ENCODE measurements at places on chromosomes 7 and 10. TPM values are rescaled to one million over a fixed set of nuclear protein-coding genes. Genes with fewer than 3 reads are reported as not detected.
A peak's percentile ranks its signal among the peaks of the same experiment; 100 is the strongest.

DNA sequence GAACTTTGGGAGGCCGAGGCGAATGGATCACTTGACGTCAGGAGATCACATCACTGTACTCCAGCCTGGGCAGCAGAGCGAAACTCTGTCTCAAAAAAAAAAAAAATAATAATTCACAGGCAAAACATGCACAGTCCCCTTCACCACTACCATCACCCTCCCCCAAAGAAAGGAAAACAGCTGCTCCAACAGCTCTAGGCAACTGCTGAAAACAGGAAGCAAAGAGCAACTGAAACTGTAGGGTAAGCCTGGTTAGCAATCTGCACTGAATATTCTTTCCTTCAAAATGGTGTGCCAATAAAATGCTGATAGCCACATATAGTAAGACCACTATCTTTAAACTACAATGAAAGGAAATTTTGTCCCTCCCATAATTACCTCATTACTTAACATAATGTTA is 11.8 kb downstream of the NT5C2 start:
- H3K27ac ChIP-seq: peak overlapping the region; percentile 59
- peaks cover 28% of the 10 kb centered on the region for H3K4me1 ChIP-seq
- no peaks in the 10 kb centered on the region for H3K27me3 ChIP-seq
- DNase-seq: no peak
- H3K36me3 ChIP-seq: peaks cover 15% of the 10 kb centered on the region

Gene DUSP5
- 14.8 TPM for total RNA-seq

GRCh38 chr10:96719850-96720421 is 378 bp downstream of the PIK3AP1 start:
- no peaks in the 10 kb centered on the region for H3K36me3 ChIP-seq
- H3K27me3 ChIP-seq: peaks cover 61% of the 10 kb centered on the region
- peak overlapping the region; percentile 85 for H3K4me3 ChIP-seq
- no peak overlapping the region for H3K27ac ChIP-seq
- peaks cover 7% of the 10 kb centered on the region for H3K4me1 ChIP-seq

GRCh38 chr10:117257721-117258120 is 16.8 kb downstream of the SLC18A2 start:
- H3K27ac ChIP-seq: no peak overlapping the region
- no peak for DNase-seq
- H3K27me3 ChIP-seq: peaks cover 48% of the 10 kb centered on the region
- H3K36me3 ChIP-seq: no peaks in the 10 kb centered on the region

GRCh38 chr10:31619531-31620061 is 300.6 kb downstream of the ZEB1 start:
- H3K27me3 ChIP-seq: peaks cover 2% of the 10 kb centered on the region
- no peak overlapping the region for H3K4me3 ChIP-seq

- no peak overlapping the region for H3K27ac ChIP-seq
- H3K4me1 ChIP-seq: no peaks in the 10 kb centered on the region
- H3K4me3 ChIP-seq: no peak overlapping the region
- DNase-seq: no peak
These were observed 520.2 kb downstream of the PTPRN2 start for GRCh38 chr7:158067219-158067930.

Gene IL2RA
- total RNA-seq: not detected

GRCh38 chr7:69630292-69630691 is 32.0 kb downstream of the AUTS2 start:
- no peaks in the 10 kb centered on the region for H3K36me3 ChIP-seq

DNA sequence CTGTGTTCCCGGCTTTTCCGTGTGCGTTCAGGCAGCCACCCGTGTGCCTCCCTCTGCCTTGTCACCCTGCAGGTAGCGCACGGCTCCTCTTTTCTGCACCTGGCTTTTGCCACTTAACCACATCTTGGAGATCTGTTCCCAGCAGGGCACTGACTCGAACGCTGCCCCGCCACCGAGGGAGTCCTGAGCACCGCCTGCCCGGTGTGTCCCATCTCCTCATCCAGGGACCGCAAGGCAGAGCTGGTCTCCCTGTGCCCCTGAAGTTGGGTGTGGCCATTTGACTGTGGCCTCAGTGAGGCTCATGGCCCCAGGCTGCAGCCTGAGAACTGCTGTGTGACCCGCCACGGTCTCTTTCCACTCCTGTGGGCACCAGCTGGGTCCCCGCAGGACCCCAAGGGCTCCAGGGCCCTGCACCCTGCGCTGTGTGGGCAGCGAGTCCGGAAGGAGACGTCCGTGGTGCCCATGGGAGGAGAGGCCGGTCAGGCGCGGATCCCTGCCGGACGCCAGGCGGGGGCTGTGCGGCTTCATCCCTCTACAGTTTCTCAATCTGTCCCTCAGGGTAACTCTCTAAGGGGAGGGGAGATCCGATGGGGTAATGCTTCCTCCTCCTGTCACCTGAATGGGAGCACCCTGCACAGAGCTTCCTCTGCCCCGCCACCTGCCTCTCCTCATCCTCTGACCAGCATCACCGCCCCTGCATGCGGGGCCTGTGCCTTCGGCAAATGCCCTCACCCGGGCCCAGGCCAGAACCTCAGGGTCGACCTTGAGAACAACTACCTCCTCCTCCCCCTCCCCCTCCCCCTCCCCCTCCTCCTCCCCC is 1.8 kb upstream of the INTS1 start:
- peaks cover 10% of the 10 kb centered on the region for H3K36me3 ChIP-seq
- peaks cover 25% of the 10 kb centered on the region for H3K4me1 ChIP-seq
- H3K4me3 ChIP-seq: peak overlapping the region; percentile 87

- no peaks in the 10 kb centered on the region for H3K27me3 ChIP-seq
- DNase-seq: no peak
- peaks cover 31% of the 10 kb centered on the region for H3K4me1 ChIP-seq
- H3K4me3 ChIP-seq: no peak overlapping the region
- peaks cover 6% of the 10 kb centered on the region for H3K36me3 ChIP-seq
These were observed 88.0 kb downstream of the CREM start for GRCh38 chr10:35214607-35215020.

Gene COL1A2
- total RNA-seq: 2,739 TPM

DNA sequence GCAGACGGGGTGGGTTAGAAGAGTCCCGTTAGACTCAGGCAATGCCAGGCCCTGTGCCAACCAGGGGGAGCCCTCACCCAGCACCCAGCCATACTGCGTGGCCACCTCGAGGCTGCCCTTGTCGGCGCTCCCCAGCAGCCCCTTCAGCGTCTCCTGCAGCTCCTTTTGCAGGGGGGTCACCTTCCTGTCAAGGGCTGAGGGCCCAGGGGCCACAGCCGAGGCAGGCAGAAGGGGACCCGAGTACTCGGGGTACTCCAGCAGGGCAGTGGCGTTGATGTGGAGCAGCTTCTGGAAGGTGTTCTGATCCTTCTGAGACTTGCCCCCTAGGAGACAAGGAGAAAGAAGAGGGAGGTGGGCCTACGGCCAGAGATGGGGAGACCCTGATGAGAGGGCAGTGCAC is 9.7 kb downstream of the TBRG4 start:
- no peak overlapping the region for H3K27ac ChIP-seq
- no peak for DNase-seq
- H3K36me3 ChIP-seq: peaks cover 5% of the 10 kb centered on the region
- H3K4me3 ChIP-seq: no peak overlapping the region

DNA sequence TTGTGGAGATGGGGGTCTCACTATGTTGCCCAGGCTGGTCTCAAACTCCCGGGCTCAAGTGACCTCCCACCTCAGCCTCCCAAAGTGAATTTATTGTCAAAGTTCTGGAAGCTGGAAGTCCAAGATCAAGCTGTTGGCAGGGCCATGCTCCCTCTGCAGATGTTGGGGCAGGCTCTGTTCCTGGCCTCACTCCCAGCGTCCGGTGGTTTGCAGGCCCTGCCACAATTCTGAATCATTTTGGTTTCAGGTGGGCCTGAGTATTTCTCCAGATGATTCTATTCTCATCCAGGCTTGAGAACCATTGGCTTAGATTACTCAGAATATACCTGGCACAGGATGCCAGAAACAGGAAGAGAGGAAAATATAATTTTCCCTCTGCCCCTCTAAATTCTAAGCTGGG is 737.4 kb downstream of the TNS3 start:
- no peaks in the 10 kb centered on the region for H3K4me1 ChIP-seq
- H3K27me3 ChIP-seq: no peaks in the 10 kb centered on the region
- DNase-seq: no peak

Gene MYH16
- not detected for total RNA-seq

DNA sequence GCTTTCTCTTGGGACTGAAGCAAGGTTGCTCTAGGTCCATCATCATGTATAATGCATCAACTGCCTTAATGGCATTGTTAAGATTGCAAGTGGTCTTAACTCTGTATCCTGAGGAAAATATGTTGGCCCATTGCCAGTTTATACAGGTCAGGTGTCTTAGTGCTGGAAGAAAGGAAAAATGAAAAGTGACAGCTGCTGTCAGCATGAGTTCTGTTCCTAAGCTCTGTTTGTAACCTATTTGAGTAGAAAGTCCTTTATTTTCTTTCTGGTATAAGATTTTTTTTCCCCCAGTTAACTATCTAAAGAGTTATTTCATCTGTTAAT is 127.2 kb downstream of the SRI start:
- H3K36me3 ChIP-seq: no peaks in the 10 kb centered on the region
- DNase-seq: no peak
- H3K4me3 ChIP-seq: no peak overlapping the region
- peaks cover 12% of the 10 kb centered on the region for H3K4me1 ChIP-seq

GRCh38 chr7:48971173-48971572 is 46.8 kb downstream of the CDC14C start:
- peaks cover 10% of the 10 kb centered on the region for H3K27me3 ChIP-seq
- no peak overlapping the region for H3K4me3 ChIP-seq
- no peak for DNase-seq
- H3K27ac ChIP-seq: no peak overlapping the region

Gene C7orf25
- 5.8 TPM for total RNA-seq

DNA sequence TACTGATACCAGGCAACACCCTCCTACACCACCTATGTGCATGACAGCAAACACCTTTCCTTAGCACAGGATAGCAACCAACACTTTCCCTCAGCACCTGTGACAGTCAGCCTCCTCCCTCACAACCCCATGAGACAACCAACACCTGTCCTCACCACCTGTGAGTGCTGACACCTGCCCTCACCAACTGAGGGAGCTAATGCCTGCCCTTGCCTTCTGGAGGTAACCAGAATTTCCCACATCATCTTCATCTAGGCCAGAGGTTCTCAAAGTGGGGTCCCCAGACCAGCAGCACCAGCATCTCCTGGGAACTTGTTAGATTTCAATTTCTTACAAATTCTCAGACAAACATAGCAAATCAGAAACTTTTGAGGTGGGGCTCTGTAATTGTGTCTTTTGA is 112.5 kb downstream of the GRID1 start:
- no peak overlapping the region for H3K27ac ChIP-seq
- no peaks in the 10 kb centered on the region for H3K36me3 ChIP-seq
- peaks cover 39% of the 10 kb centered on the region for H3K27me3 ChIP-seq
- H3K4me1 ChIP-seq: no peaks in the 10 kb centered on the region
- H3K4me3 ChIP-seq: no peak overlapping the region

DNA sequence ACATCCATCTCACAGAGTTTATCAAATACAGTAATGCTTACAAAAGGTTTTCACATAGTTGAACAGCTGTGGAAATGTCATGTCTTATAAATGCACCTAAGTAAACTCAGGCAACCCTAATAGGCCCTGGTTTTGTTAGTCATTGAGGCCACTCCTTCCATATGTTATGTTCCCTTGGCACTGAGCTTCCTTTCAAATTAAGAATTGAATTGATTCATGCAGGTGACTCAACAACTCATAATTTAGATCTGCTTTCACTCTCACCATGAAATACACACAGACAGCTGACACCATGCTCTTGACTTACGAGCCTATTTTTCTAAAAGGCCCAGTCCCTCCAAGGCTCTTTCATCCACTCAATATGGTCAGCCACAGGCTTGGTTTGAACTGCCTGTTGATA is 476.9 kb downstream of the KCNMA1 start:
- no peak for DNase-seq
- H3K36me3 ChIP-seq: no peaks in the 10 kb centered on the region
- no peak overlapping the region for H3K4me3 ChIP-seq
- no peak overlapping the region for H3K27ac ChIP-seq
- H3K27me3 ChIP-seq: no peaks in the 10 kb centered on the region

DNA sequence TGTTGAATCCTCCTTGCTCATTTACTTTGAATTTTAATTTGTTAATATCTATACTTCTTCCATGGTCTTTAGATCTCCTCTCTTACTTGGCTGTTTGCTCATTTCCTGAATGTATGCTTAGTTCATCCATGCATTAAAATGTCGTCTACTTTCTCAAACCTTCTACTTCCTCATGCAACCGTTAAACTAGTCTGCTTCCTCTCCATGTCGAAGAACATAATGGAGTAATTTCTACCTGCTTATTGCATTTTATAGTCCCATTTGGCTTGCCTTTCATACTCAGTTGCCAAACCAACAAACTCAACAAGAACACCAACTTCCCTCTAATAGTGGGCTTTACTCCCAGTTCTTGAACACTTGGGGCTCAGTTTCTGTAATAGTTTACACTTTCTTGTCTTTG is 43.8 kb upstream of the SEMA3D start:
- DNase-seq: no peak
- peaks cover 63% of the 10 kb centered on the region for H3K4me1 ChIP-seq
- H3K27me3 ChIP-seq: no peaks in the 10 kb centered on the region
- no peak overlapping the region for H3K4me3 ChIP-seq
- H3K27ac ChIP-seq: no peak overlapping the region
- H3K36me3 ChIP-seq: peaks cover 11% of the 10 kb centered on the region
